ENCODE measurements at places on chromosomes 7 and 10.

DNA sequence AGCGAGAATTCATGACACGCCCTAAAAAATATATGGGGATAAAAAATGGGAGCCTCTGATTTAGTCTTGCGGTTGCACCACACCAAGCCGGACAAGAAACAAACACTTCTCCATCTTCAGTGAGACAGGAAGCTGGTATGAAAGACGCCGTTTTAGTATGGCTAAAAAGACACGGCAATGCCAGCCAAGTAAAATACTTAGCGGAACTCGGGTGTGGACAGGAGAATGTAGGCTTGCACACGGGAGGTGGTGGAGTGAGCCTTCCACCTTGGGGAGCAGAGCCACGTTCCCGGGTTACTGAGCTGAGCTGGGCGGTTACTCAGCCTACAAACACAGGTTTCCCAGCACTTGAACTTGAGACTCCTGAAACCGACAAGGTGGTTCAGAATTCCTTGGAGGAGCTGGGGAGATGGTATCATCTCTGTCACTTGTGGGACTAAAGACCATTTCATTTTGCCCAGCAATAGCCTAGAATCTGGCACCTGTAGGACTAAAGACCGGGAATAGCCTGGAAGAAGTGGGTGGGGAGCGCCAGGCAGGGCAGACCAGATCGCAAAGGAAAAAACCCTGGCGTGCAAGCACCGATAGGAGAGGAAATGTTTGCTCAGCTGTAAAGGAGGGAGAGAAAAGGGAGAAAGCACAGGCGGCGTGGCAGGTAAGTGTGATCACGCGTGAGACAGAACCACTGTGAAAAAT lies 34.8 kb upstream of the SEPHS1 start:
- DNase-seq, result no peak
- peak overlapping the region; percentile 9 for H3K4me3 ChIP-seq
- no peaks in the 10 kb centered on the region for H3K36me3 ChIP-seq

DNA sequence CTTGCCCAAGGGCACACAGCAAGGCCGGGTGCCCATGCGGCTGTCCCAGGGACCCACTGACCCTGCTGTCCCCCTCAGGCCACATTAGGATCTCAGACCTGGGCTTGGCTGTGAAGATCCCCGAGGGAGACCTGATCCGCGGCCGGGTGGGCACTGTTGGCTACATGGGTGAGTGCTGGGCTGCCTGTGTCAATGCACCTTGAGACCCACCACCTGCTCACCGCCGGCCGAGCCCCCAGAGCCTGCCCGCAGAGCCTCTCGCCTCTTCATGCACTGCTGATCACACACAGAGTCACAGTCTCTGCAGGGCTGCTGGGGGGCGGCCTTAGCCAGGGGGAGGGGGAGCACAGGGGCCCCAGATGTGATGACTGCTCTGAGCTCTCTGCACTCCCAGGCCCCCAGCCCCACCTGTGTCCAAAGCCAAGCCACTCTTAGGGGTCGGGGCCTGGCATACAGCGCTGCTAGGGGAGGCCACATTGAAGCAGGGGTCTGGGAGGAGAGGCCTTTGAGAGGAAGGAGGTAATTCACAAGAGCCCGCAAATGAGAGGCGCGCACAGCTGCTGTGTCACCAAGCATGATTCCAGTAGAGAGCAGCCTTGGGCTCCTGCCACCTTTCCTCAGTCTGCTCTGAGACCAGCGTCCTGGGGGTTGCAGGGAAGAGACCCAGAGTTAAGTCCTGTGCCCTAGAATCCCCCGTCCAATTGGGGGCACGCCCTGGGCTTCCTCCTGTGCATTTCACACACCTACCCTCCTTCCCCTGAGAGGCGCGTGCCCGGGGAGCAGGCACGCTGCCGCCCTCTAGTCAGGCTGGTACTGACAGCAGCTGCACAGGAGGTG lies 100.4 kb downstream of the RGS10 start:
- no peak for DNase-seq
- peaks cover 8% of the 10 kb centered on the region for H3K4me1 ChIP-seq
- no peaks in the 10 kb centered on the region for H3K27me3 ChIP-seq
- H3K27ac ChIP-seq, result no peak overlapping the region
- no peak overlapping the region for H3K4me3 ChIP-seq

DNA sequence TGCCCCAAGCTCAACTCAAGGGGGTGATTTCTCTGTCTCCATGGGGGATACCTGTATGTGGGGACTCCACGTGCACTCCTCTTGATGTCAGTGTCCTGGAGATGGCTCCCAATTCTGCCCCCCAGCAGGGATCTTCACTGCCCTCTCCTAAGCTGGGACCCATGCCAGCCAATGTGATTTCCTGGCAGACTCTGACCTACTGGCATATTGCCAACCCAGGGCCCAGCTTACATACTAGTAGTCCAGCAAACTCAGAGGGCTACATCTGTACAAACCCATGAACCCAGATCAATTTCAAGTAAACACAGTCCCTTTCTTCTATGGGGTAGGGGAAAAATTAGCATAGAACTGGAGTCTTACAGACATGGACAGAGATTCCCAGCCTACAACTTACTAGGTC lies 26.2 kb upstream of the BMPR1A start:
- no peaks in the 10 kb centered on the region for H3K4me1 ChIP-seq
- H3K27ac ChIP-seq, result no peak overlapping the region
- DNase-seq, result no peak
- H3K36me3 ChIP-seq, result no peaks in the 10 kb centered on the region

GRCh38 chr7:102891693-102892261 lies 21.0 kb upstream of the LRRC17 start:
- H3K27me3 ChIP-seq, result no peaks in the 10 kb centered on the region
- H3K36me3 ChIP-seq, result no peaks in the 10 kb centered on the region
- DNase-seq, result no peak
- H3K4me1 ChIP-seq, result no peaks in the 10 kb centered on the region
- H3K4me3 ChIP-seq, result no peak overlapping the region

- H3K4me3 ChIP-seq, result no peak overlapping the region
- no peaks in the 10 kb centered on the region for H3K27me3 ChIP-seq
- H3K27ac ChIP-seq, result no peak overlapping the region
- no peak for DNase-seq
- H3K36me3 ChIP-seq, result no peaks in the 10 kb centered on the region
These were observed 94.3 kb downstream of the ZEB1 start for GRCh38 chr10:31413325-31413724.

DNA sequence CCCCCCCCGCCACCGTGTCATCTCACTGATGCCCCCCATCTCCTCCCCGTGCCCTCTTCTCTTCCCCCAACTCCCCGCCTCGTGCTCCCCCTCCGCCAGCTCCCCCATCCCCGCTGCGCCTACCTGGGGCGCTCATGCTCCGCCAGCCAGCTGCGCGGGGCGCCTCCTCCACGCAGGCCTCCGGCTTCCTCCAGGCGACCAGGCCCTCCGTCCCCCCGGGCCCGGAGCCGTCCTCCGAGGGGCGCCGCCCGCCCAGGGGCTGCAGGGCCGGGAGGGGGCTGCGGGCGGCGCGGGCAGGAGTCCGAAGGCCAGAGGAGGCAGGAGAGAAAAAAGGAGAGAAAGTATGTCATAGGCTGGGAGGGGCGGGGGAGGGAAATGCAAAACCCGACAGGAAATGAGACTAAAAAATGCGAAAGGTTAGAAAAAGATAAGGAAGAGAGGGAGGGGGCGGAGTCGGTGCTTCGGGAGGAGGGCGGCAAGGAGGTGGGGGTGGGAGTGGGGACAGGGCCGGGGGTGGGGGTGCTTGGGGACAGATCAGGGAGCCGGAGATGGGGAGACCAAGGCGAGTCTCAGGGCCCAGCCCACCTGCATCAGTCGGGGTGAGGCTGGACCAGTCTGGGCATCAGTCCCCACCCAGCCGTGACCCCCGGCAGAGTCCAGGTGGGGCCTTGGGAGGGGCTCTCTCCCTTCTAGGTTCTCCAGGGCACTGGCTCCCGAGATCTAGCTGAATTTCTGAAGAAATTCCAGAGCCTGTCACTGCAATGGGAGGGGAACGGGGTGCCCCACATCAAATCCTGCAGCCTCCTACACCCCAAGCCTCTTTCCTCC lies at the start of gene CARD11:
TSS of gene CARD11 (minus strand) at position 324 of the 828 bp plus-strand sequence. CDS start 85,361 bp downstream, outside the sequence.
- H3K4me3 ChIP-seq, result peak within 1 kb of the TSS; percentile 97
- H3K27me3 ChIP-seq, result no peaks in the 10 kb centered on the region

DNA sequence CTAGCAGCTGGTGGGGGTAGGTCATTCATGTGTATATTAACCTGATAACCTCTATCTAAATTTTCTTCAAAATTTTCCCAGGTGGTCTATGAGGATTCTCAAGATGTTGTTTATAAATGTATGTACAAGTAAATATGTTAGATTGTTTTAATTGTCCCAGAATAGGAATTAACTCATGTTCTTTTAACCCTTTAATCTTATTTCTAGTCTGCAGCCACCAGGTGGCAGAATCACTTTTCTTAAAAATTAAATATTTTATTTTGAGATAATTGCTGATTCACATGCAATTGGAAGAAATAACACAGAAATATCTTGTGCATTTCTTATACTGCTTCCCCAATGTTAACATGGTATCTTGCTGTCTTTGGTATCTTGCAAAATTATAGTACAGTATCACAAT lies 589.5 kb downstream of the ARL4A start:
- no peaks in the 10 kb centered on the region for H3K4me1 ChIP-seq
- no peak for DNase-seq
- H3K4me3 ChIP-seq, result no peak overlapping the region
- H3K36me3 ChIP-seq, result no peaks in the 10 kb centered on the region
- H3K27ac ChIP-seq, result no peak overlapping the region

DNA sequence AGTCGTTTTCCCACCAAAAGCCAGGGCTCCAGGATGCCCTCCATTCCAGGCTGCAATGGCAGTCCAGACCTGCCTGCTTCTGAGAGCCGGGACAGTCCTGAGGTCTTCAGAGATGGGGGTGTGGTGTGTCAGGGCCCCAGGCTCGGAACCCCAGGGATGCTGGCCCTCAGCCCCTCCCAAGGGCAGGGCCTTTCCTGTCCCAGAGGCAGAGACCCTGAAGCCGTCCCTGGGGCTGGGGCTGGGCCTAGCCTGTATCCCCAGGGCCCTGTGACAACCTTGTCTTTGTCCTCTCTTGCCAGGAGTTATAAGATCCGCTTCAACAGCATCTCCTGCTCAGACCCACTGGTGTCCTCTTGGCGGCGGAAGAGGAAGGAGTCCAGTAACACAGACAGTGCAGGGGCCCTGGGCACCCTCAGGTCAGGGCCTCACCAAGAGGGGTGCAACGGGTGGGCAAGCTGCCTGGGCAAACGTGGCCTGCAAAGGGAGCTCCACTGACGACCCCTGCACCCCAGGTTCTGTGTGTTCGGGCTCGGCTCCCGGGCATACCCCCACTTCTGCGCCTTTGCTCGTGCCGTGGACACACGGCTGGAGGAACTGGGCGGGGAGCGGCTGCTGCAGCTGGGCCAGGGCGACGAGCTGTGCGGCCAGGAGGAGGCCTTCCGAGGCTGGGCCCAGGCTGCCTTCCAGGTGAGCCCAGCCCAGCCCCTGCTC lies 15.9 kb downstream of the NOS3 start:
- no peak for DNase-seq
- H3K4me1 ChIP-seq, result peaks cover 49% of the 10 kb centered on the region
- no peak overlapping the region for H3K27ac ChIP-seq
- H3K36me3 ChIP-seq, result peaks cover 2% of the 10 kb centered on the region
- H3K27me3 ChIP-seq, result no peaks in the 10 kb centered on the region
- H3K4me3 ChIP-seq, result no peak overlapping the region

DNA sequence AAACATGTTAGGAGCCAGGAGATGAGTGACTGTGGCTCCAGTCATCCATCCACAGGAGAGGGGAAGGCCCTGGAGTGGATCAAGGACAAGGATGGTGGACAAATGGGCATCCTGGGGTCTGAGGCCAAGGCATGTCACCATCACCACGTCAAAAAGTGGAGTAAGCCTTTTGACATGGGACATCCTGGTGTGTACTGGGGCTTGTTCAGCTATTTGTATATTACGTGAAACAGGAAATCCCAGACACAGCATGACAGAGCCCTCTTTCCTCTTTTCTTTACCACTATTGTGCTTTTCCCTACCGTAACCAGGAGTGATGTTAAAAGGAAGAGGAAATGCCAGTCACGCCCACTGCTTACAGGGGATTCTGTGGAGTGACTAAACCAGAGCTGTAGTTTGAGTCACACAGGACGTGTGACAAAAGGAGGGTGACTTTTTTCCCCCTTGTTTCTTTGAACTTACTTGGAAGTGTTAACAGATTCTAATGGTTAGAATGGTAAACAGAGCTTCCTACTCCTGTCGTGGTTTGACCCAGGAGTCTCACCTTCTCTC lies 15.4 kb downstream of the ACSL5 start:
- no peaks in the 10 kb centered on the region for H3K27me3 ChIP-seq
- peak overlapping the region; percentile 66 for H3K27ac ChIP-seq
- H3K4me3 ChIP-seq, result no peak overlapping the region
- DNase-seq, result no peak

- no peak overlapping the region for H3K27ac ChIP-seq
- H3K4me1 ChIP-seq, result no peaks in the 10 kb centered on the region
- DNase-seq, result no peak
- H3K36me3 ChIP-seq, result peaks cover 6% of the 10 kb centered on the region
- no peaks in the 10 kb centered on the region for H3K27me3 ChIP-seq
These were observed 33.9 kb downstream of the CASP7 start for GRCh38 chr10:113713640-113713982.

- no peak overlapping the region for H3K4me3 ChIP-seq
- H3K27ac ChIP-seq, result no peak overlapping the region
- H3K36me3 ChIP-seq, result no peaks in the 10 kb centered on the region
These were observed 72.9 kb upstream of the POM121L12 start for GRCh38 chr7:52962402-52963076.

GRCh38 chr7:155020996-155021395 lies 18.1 kb upstream of the PAXIP1 start:
- H3K36me3 ChIP-seq, result no peaks in the 10 kb centered on the region
- H3K4me3 ChIP-seq, result no peak overlapping the region
- H3K4me1 ChIP-seq, result no peaks in the 10 kb centered on the region
- H3K27me3 ChIP-seq, result no peaks in the 10 kb centered on the region
